H9 (cell line): ENCODE measurements at places on chromosomes 2 and 18. TPM values are rescaled to one million over a fixed set of nuclear protein-coding genes. Genes with fewer than 3 reads are reported as not detected.

DNA sequence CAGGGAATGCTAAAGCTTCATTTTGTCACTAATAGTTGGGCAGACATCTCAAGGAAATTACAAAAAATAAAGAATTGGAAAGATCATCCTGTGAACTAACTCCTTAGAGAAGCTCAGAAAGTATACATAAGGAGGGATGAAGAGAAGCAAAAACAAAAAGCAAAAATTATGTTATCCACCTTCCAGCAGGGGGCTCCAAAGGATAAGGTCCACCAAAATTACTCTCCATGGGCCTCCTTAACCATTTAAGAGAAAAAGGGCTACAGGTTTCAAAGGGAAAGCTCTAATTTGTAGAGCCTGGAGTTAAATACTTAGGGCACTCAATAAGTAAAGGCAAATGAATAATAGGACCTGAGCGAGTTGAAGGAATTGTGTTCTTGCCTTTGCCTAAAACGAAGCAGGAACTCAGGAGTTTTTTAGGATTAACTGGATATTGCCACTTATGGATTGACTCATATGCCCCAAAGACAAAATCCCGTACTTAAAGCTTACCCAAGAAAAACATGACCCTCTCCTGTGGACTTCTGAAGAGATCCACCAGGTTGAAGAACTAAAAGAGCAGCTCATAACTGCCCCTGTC, 1167.9 kb downstream of the DSC3 start:
- no peaks in the 10 kb centered on the region for H3K4me1 ChIP-seq
- no peaks in the 10 kb centered on the region for H3K27me3 ChIP-seq
- no peak overlapping the region for H3K4me3 ChIP-seq
- H3K36me3 ChIP-seq: no peaks in the 10 kb centered on the region; the same call in 1 of the 2 replicates
- no peak overlapping the region for H3K27ac ChIP-seq

DNA sequence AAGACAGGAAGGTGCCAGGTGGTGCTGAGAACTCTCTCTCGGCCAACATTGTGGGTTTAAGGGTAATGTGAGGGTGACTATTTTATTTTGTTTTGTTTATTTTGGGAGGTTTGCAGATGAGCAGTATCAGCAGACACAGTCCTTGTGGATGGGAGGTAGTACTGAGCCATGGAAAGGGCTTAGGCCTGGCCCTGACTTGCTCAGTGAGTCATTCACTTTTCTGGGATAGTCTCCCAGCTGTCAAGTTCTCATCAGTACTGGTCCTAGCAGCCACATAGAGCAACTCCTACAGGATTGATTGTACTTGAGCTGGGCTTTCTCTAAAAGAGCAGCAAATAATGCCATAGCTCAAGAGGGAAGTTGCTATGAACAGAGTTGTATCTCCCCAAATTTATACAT, 175.2 kb downstream of the LOXHD1 start:
- H3K27me3 ChIP-seq: no peaks in the 10 kb centered on the region
- no peak overlapping the region for H3K4me3 ChIP-seq
- no peak for DNase-seq
- H3K36me3 ChIP-seq: no peaks in the 10 kb centered on the region

DNA sequence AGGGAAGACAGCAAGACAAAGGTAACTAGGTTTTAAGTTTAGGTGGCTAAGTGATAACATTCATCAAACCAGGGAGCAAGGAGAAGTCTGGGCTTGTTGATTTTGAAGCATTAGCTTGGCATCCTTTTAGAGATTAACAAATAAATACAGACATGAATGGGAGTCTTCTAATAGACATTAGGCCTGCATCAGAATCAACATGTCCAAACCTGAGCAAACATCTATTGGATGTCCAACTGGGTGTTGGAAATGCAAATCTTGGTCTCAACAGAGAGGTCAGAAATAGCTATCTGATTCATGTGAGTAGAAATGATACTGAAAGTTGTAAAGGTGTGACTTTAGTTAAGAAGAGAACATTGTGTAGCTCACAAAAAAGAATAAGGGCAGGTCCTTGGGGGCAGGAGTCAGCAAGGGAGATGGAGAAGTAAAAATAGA, 85.5 kb upstream of the RND3 start:
- H3K27ac ChIP-seq: no peak overlapping the region
- H3K4me3 ChIP-seq: no peak overlapping the region
- DNase-seq: no peak
- H3K4me1 ChIP-seq: no peaks in the 10 kb centered on the region

DNA sequence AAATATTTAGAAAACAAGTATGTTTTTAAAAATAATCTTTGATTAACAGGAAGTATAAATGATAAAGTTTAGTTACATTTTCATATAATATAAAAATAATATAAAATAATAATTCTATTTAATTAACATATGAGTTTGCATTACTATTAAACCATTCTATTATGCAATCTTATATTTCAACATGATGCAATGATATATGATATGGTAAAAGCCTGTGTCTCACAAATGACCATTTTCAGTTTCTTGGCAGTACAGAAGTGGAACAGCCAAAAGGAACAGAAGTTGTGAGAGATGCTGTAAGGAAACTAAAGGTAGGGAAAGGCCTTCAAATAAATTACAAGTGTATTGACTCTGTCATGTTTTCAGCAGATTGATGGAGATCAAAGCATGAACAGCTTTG, 230.8 kb downstream of the GULP1 start:
- peaks cover 8% of the 10 kb centered on the region for H3K4me1 ChIP-seq
- H3K4me3 ChIP-seq: no peak overlapping the region

DNA sequence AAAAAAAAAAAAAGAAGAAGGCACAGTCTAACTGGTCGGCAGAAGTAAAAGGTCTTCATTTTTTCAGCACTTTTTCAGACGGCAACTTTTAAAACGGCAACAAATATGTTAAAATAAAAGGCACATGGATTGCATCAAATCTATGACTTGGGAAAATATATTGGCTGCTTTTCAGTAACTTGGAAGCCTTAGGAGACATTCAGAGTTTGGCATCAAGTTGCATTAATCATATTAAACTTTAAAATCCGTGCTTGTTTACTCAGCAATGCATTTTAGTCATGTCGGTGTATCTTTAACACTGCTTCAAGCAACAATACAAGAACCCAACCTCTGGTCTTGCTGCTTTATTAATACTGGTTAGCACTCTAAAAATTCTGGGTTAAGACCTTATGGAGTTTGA, 111.1 kb downstream of the MEP1B start:
- no peak overlapping the region for H3K27ac ChIP-seq
- DNase-seq: no peak
- H3K27me3 ChIP-seq: no peaks in the 10 kb centered on the region
- no peaks in the 10 kb centered on the region for H3K36me3 ChIP-seq
- H3K4me3 ChIP-seq: no peak overlapping the region
- H3K4me1 ChIP-seq: no peaks in the 10 kb centered on the region

GRCh38 chr18:22977847-22978701, 44.9 kb downstream of the RBBP8 start:
- no peaks in the 10 kb centered on the region for H3K27me3 ChIP-seq
- H3K27ac ChIP-seq: no peak overlapping the region
- no peak overlapping the region for H3K4me3 ChIP-seq
- no peaks in the 10 kb centered on the region for H3K4me1 ChIP-seq

DNA sequence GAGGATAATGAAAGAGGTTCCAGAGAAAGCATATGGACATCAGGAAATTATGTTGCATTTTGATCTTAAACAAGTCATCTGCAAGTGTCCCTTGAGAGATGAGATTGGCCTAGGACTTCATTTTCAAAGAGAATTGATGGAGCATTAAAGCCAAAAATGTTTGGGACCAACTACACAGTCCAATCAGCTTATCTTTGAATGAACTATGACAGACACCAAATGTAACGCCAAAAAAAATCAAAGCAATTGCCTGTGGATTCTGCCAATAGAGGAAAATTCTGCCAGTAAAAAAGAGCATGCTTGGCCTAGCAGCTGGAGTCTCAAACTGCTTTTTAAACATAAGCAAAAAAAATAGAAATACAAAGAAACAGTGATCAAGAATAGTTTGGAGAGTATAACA, 594.5 kb upstream of the CHAC2 start:
- no peaks in the 10 kb centered on the region for H3K27me3 ChIP-seq
- no peak overlapping the region for H3K27ac ChIP-seq
- H3K4me1 ChIP-seq: no peaks in the 10 kb centered on the region
- H3K4me3 ChIP-seq: no peak overlapping the region

DNA sequence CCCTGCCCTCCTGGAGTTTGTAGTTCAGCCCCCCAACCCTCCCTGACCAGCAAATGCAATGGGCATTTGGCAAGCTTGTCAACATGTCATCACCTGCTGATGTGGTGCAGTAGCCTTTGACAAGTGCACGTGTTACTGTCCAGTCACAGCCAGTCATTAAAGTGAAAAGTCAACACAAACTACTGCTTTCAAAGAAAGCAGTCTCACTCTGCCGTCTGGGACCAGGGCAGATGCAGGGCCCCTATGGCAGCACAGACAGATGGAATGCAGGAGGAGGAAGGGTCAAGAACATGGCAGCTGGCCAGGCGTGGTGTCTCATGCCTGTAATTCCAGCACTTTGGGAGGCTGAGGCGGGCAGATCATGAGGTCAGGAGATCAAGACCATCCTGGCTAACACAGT, 222.4 kb upstream of the OSR1 start:
- no peak overlapping the region for H3K4me3 ChIP-seq
- H3K27me3 ChIP-seq: no peaks in the 10 kb centered on the region; the same call in 1 of the 2 replicates
- no peaks in the 10 kb centered on the region for H3K4me1 ChIP-seq
- no peaks in the 10 kb centered on the region for H3K36me3 ChIP-seq
- no peak overlapping the region for H3K27ac ChIP-seq

DNA sequence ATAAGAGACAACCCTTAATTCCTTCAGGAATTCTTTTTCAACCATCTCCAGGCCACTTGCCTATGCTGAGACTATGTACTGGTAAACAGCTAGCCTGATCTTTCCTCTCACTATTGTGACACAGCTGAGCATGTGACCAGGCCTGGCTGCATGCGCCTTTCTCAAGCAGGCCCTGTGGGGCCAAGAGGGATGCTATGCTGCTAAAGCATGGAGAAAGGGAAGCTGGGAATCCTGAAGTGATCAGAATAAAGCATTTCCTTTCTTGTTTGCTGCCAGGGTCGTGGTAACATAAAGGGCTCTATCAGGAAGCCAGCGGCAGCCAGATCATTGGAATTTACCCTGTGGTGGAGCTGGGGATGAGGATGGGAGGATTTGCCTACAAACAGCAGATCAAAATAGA, 29.8 kb upstream of the LCLAT1 start:
- H3K4me3 ChIP-seq: no peak overlapping the region
- no peak overlapping the region for H3K27ac ChIP-seq
- no peaks in the 10 kb centered on the region for H3K27me3 ChIP-seq
- peaks cover 4% of the 10 kb centered on the region; the same call in 1 of the 2 replicates for H3K4me1 ChIP-seq

- no peak for DNase-seq
- peaks cover 5% of the 10 kb centered on the region; the same call in 1 of the 2 replicates for H3K4me1 ChIP-seq
- no peak overlapping the region for H3K27ac ChIP-seq
- no peaks in the 10 kb centered on the region for H3K36me3 ChIP-seq
- H3K27me3 ChIP-seq: no peaks in the 10 kb centered on the region
Observed at GRCh38 chr18:9715978-9716774, 8.1 kb downstream of the RAB31 start.

DNA sequence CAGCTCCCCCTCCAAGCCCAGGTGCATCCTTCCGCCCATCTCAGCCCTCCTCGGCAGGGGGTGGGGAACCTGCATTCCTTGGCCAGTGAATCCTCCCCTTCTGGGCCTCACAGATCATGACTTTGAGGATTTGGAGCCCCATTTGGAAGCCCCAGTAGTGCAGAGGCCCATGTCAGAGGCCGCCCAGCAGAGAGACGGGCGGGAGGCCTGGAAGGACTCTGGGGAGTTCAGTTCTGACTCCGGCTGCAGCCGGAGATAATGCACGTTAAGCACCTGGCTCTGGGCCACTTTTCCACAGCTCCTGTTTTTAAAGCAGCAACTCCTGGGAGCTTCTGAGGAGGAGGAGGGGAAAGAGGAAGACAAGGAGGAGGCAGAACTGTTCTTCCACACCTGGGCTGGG, 14.9 kb downstream of the ATOH8 start:
- no peaks in the 10 kb centered on the region for H3K36me3 ChIP-seq
- H3K27ac ChIP-seq: no peak overlapping the region
- H3K27me3 ChIP-seq: peaks cover 4% of the 10 kb centered on the region; the same call in 1 of the 2 replicates
- DNase-seq: no peak
- peaks cover 21% of the 10 kb centered on the region; the same call in 1 of the 2 replicates for H3K4me1 ChIP-seq

- H3K27me3 ChIP-seq: no peaks in the 10 kb centered on the region
- H3K36me3 ChIP-seq: no peaks in the 10 kb centered on the region
- no peak overlapping the region for H3K27ac ChIP-seq
- H3K4me3 ChIP-seq: no peak overlapping the region
- H3K4me1 ChIP-seq: no peaks in the 10 kb centered on the region
- no peak for DNase-seq
Observed at GRCh38 chr2:165060411-165060810, 105.1 kb upstream of the SLC38A11 start.

- peak; percentile 58 for DNase-seq
- no peaks in the 10 kb centered on the region for H3K36me3 ChIP-seq
- H3K27me3 ChIP-seq: no peaks in the 10 kb centered on the region
- H3K4me1 ChIP-seq: peaks cover 19% of the 10 kb centered on the region
Observed at GRCh38 chr2:149080971-149081370, 42.5 kb downstream of the LYPD6B start.

Gene UGT1A10
- not detected in 2 replicates for total RNA-seq

Gene UGT1A8
- total RNA-seq: not detected in 2 replicates

Gene SKOR2
- total RNA-seq: 0.18 and 0.24 TPM in 2 replicates

Gene IGFBP2
- total RNA-seq: 363 and 366 TPM in 2 replicates

Gene COL4A3
- total RNA-seq: 0.15 and 0.64 TPM in 2 replicates

Gene SIX2
- 0.15 TPM in 1 of 2 replicates, not detected in the other for total RNA-seq
